ENCODE measurements at places on chromosomes 6 and 20.

- DNase-seq = no peak
These were observed 37.8 kb upstream of the SMAP1 start for GRCh38 chr6:70629929-70630328.

DNA sequence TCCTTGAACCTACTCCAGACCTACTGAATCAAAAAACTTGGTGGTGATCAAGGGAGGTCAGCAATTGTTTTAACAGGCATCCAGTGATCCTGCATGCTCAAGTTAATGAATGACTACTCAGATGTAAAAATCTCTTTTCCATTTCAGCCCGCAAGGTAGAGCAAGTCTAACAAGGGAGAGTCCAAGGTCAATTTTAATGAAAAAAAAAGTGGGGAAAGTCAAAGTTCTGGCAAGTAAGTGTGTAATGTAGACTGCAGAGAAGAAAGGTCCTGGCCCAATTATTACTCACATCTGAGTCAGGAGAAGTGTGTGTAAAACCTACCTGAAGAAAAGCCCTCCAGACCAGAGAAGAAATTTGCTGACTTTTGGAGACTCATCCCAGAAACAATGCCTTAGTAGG, 193.5 kb downstream of the UBE3D start:
- DNase-seq = no peak

DNA sequence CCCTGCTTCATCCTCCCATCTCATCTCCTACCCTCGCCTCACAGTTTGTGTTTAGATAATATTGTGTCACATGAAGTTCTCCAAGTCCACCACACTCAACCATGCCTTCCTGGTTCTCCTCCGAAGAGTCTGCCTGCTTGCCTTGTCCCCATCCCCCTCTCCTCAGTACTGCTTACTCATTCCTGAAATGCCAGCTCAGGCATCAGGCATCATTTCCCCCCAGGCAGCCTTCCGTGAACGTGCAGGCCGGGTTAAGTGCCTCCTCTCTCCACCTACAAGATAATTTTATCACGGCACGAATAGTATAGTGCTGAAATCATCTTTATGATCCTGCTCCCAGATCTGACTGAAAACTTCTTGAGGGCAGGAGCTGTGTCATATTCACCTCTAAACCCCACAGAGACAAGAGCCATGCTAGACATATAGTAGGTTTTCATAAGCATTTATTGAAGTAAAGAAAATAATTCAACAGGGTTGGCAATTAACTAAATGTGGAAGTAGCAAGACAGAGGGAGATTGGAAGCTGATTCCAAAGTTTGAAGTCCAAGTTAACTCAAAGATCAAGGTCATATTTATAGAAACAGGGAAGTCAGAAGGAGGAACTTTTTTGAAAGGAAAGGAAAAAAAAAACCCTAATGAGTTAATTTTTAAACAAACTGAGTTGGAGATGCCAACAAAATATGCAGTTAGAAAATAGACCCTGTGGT, 48.7 kb upstream of the BMP2 start:
- no peak for DNase-seq

DNA sequence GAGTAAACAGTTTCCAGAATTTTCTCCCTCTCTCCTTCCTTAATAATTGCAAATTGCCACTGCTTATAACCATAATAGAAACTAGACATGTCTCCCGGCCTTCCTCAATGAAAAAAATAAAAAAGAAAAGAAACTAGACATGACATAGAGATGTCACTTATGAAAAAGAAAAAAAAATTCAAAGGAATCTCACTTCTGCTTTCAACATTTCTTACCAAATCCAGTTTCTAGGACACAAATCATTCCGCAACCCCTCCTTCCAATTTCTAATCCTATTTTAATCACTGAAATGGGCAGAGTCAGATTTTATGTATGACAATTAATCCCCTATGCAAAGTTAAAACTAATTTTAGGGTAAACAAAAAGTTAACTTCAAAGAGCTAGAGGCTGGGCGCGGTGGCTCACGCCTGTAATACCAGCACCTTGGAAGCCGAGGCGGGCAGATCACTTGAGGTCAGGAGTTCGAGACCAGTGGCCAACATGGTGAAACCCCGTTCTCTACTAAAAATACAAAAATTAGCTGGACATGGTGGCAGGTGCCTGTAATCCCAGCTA, 40.1 kb upstream of the EEF1A1 start:
- DNase-seq = no peak

DNA sequence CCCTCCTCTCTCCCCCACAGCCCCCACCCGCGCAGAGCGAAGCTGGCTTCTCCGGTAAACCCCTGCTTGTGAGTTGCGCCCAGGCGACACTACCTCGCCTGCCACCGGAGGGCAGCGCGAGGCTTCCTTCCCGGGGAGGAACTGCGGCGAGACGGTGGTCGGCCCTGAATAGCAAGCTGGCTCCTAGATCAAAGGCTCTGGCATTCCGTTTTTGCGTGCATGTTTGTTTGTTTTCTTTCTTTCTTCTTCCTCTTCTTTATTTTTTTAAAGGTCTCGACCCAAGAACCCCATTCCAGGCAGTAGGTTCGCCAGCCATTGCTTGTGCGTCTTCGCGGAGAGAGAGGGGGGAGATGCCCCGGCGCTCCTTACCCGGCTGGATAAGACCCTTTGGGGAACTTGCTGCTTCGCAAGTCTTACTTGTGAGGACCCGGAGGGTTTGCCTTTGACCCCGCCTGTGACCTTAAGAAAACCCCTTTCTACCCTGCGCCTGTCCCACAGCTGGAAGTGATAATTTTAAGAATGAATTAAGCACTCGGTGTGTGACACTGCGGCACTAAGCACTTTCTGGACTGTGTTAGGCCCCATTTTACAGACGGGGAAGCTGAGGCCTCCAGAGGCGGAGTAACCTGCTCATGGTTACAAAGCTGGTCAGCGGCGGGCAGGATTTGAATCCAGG, 92.7 kb upstream of the SIRPA start:
- no peak for DNase-seq

GRCh38 chr6:19417713-19418112, 419.5 kb upstream of the ID4 start:
- no peak for DNase-seq

GRCh38 chr20:35293303-35294292, 1.4 kb upstream of the FAM83C start:
- no peak for DNase-seq

- DNase-seq = no peak
These were observed 35.6 kb upstream of the LAMP5 start for GRCh38 chr20:9478771-9479170.

- no peak for DNase-seq
These were observed 60.8 kb downstream of the LAMA4 start for GRCh38 chr6:112193535-112194051.

DNA sequence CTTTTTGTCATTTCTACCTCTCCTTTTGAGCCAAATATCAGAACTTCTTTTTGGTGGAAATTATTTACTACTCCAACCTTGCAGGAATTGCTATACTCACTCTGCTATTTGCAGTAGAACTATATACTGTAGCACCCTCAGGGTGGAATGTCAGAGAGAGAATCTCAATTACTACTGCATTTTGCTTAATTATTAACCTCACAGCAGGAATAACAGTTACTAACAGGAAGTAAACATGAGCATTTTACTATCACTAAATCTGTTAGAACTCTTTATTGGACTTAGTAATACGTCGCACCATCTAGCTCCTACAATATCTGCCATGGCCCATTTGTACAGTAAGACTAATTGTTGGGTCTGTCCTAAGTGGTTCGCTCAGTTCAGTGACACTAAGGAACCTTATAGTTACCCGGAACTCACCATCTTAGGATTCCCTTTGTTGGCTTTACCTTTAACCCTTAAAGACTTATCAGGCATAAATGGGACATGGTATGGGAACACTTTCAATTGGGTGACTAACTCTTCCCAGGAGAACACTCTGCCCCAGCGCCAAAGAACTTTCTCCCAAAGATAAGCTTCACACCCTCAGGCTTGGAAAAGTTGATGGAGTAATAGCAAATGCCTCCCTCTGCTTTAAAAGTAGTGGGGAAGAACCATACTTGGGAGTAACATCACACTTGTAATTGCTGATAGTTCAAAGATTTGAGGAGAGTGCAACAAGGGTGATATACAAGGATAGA, 38.8 kb downstream of the PLN start:
- no peak for DNase-seq

DNA sequence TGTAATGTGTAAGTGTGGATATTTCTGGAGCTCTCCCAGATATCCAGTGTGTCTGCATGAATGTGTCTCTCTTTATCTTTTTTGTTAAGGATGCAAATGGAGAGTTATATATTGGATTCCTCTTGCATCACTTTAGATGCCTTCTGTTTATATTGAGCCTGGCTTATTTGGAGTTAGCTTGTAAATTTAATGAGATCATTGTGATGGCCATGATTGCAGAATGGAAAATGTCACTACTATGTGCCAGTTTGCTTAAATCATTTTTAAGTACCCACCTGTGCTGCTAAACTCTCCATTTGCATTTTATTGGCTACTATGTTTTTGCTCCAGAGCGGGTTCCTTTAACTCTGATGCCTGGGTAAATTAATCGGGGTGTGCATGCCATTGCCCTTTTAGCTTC, 334.8 kb downstream of the UTRN start:
- DNase-seq = no peak

DNA sequence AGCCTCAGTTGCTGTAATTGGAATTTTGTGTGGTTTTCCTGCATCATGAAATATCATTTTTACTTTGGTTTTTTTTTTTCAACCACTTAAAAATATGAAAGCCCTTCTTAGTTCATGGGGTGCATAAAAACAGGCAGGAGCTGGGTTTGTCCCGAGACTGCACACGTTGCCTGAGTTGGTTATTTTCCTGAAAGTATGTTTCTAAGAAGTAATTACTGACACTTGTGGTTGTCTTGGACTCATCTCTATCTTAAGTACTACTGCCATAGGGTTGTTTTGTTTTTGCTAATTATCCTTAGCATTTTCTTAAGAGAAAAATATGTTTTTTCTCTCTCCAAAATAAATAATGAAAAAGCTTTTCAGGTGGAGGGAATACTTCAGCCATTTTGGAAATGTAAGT, 40.1 kb downstream of the FAM120B start:
- DNase-seq = no peak

- DNase-seq = no peak
These were observed 497.2 kb upstream of the CDH4 start for GRCh38 chr20:60754856-60755255.

DNA sequence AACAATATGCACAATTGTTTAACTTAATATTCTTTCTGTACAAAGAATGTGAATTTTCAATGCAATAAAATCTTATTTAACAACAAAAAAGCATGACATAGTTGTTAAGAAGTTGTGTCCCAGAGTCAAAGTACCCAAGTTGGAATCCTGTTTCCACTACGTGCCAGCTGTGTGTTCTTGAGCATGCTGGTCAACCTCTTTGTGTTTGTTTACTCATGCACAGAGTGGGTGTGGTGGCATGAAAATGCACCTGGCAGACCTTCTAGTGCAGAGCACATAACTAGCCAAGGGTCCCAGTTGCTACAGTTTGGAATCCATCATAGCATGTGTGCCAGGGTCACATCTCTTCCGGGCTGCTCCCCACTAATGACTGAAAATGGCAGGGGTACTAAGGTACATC, 24.7 kb upstream of the MOCS1 start:
- DNase-seq = no peak

DNA sequence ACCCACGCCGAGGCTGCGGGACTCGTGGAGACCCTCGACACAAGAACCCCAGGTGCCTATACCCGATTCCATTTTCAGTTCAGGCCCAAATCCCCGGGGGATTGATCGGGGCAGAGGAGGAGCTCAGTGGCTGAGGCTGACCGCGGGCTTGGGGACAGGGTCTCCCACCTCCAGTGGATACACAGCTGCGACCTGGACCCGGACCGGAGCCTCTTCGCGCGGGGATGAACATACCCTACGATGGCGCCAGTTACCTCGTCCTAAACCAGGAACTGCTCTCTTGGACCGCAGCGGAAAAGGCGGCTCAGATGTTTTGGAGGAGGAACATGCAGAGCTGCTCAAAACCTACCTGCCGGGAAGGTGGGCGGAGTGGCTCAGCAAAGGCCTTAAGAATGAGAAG, 27.4 kb upstream of the HLA-G start:
- no peak for DNase-seq

DNA sequence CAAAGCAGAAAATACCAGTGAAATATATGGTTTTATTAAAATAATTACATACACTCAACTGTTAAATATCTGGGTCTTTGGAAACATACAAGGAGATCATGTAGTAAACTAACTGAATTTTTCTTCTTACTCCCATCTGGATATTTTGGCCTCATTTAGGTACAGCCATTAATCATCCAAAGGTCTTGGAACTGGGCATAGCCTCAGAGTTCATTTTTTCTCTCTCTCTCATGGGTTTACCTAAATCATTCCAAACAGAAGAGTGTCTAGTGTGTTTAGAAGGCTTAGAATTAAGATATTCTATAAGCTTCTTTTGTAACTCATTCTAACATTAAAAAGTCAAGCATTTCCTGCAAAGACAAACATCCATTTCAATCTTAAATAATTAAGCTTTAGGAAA, 79.4 kb downstream of the HMGCLL1 start:
- no peak for DNase-seq

GRCh38 chr6:121395736-121396135, 39.7 kb upstream of the GJA1 start:
- DNase-seq = no peak

DNA sequence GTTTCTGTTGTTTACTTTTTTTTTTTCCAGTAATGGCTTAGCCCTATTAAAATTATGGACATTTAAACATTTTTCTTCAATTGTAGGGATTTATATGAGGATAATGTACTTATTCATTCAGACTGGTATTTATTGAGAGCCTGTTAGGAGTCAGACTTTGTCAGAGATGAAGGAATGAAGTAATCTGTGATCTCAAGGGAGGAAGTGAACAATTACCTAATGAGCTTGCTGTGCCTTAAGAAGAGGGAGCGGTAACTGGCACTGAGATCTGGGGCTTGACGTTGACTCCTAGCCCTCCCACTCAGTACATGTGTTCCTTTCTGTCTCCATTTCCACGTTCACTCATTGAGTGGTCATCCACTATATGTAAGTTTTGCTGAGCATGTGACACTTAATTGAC, 12.6 kb downstream of the AFDN start:
- DNase-seq = no peak

DNA sequence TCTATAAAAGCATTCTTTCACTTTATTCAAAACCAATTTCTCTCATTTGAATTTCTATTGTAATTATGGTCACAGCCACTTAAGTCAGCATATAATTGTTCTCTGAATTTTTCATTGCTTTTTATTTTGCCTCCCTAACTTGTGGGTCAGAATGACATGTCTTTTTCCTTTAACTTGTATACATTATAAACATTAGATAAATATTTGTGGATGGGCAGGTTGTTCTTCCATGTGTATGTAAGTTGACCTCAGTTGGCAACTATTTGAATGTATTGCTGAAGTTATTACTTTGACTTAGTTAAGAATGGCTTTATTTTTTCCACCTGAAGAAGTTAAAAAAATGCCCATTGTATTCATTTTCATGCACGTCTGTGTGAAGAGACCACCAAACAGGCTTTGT, 83.0 kb upstream of the MAP3K7 start:
- no peak for DNase-seq

GRCh38 chr6:4553387-4553786, 222.8 kb upstream of the CDYL start:
- DNase-seq = no peak
